ENCODE measurements at places on chromosomes 16 and 17.

DNA sequence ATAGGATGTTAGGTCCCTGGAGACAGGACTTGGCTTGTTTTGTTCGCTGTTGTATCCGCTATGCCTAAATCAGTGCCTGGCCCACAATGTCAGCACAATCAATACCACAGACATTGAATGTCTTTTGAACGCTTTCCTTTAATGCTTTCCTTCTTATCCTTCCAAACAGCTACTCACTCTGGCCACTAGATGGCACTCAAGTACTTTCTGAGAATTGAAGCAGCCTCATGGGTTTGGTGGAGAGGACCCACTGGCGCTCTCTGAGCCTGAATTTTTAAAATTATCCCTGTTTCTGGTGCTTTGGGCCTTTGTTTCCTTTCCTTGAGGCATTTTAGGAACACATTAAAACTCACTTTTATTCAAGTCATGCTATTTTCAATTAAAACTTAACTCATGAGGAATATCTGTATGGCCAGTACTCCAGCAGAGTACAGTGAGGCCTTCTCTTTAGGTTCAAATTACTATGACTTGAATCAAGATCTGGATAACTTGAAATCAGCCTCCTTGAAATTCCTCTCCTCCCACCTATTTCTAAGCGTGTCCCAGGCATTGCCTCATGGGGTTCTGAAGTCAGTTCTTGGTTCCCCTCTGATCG, 3.2 kb upstream of the NLRP1 start:
- no peak for DNase-seq

DNA sequence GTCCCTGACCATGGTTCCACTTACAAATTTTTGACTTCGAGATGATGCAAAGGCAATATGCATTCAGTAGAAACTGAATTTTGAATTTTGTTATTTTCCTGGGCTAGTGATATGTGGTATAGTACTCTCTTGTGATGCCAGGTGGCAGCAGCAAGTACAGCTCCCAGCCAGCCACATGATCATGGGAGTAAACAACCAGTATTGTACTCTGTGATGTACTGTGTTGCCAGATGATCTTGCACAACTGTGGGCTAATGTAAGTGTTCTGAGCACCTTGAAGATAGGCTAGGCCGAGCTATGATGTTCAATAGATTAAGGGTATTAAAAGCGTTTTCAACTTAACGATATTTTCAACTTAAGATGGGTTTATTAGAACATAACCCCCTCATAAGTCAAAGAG, 250.8 kb downstream of the STX8 start:
- DNase-seq = no peak

DNA sequence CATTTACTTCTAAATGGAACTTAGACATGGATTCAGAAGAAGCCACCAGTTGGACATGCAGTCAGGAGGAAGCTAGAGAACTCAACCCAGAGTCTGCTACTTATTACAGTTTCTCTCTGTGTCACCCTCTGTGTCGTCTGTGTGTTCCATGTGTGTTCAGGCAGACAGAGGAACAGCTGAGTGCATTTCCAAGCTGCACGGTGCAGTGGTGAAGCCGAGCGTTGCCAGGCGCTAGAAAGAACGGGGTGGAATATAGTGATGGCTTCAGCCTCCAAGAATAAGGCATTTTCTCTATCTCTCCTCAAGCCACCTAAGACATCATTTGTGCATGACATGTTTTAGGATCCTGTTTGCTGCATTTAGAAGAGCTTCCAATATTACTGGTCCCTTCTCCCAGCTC, 101.1 kb upstream of the CCL2 start:
- DNase-seq = no peak

- no peak for DNase-seq
Measured at GRCh38 chr16:22665048-22665797, 148.7 kb upstream of the HS3ST2 start.

- no peak for DNase-seq
Measured at GRCh38 chr16:69323415-69323814, 7.0 kb downstream of the PDF start.

GRCh38 chr16:27154705-27155521, 48.4 kb upstream of the KDM8 start:
- DNase-seq = peak; percentile 78

DNA sequence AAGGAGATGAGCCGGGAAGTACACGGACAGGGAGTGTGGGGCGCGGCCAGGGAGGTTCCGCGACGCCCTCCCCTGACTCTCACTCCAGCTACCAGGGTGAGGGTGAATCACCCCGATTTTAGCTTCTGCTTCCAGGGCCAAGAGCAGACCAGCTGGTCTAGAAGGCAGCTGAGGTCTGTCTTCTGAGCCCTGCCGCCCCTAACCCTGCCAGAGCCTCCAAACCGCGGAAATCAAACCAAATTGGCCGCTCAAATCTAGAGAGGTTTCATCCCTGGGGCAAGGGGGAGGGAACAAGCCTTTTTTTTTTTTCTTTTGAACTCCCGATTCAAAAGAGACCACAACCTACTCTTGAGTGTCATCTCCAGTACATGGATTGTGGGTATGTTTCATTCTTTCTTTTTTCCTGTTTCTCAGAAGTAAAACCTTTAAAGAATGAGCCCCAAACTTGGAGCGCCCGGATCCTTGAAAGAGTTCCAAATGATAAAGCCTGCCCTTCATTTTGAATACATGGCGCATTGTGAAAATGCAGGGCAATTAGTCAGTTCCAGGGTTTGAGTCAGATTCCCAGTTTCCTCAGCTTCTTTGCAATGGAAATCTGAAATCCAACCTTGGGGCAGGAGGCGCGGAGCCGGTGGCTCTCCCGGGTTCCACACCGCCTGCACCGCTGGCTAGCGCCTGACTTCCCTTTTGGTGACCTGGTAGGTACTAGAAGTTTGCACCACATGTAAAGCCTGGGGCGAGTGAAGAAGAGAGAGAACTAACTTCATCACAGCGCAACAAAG, 16.5 kb upstream of the ZFHX3 start:
- no peak for DNase-seq

DNA sequence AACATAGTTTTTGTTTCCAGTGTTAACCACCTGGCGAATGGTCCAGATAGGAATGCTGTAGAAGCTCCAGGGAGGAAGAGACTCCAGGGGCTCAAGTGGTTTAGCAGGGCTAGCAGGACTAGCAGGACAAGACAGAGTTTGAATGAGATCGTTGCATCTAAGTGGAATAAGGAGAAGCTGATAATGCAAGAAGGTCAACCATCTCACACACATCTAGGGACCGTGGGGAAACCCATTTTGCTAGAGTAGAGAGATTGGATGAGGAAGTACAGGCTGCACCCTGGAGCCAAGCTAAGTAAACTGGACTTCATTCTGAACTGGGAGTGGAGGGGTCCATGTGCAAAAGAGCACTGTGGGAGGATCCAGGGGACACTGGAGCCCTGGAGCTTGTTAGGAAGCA, 86.1 kb upstream of the HSBP1 start:
- DNase-seq = no peak

DNA sequence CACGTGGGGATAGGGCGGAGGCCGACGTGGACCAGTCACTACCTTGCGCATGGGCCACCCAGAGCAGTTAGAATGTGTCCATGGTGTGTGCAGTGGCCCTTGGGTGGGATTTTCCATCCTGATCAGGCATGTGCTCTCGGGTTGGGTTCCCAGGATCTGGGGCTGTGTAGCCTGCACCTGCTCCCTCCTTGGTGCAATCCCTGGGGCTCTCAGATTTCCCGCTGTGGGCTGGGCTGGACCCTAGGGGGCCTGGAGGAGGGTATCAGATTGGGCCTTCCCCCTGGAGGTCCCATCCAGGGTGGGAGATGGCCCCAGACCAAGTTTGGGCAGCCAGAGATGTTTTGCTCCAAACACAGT, 1.3 kb downstream of the SMTNL2 start:
- no peak for DNase-seq

GRCh38 chr16:53511084-53511402, 8.0 kb upstream of the AKTIP start:
- no peak for DNase-seq

DNA sequence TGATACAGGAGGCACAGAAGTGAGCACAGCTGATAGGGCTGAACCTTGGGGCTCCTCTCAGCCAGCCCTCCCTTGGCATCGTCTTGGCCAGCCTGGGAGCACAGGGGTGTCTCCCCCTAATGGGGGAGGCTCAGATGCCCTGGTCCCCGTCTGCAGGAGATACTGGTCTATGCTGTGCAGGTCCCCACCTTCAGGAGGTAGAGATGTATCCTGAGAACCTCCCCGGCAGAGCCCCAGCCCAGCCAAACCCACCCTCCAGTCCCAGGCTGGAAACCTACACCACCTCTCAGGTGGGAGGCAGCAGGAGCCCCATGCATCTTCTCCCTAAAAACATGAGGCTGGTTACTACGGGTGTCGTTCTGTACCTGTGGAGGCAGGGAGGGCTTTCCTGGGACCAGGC, 38.7 kb downstream of the ABCC6 start:
- DNase-seq = no peak

GRCh38 chr16:9441012-9441411, 349.6 kb downstream of the HAPSTR1 start:
- DNase-seq = no peak

DNA sequence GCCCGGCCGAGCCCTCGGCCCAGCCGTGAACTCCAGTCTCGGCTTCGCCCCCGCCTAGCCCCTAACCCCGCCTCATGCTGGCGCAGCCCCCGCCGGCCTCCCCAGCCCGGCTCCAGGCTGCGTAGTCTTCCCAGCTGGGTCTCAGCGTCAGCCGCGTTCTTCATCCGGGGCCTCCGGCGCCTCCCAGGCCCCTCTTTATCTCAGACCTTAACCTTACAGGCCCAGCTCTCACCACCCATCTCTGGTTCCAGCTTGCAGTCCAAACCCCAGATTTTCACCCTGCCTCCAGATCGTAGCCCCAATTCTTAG, at the start of gene PROCA1:
TSS of gene PROCA1 (minus strand) at position 166 of the 309 bp plus-strand sequence. CDS start 228 bp downstream, outside the sequence.
- no peak for DNase-seq

DNA sequence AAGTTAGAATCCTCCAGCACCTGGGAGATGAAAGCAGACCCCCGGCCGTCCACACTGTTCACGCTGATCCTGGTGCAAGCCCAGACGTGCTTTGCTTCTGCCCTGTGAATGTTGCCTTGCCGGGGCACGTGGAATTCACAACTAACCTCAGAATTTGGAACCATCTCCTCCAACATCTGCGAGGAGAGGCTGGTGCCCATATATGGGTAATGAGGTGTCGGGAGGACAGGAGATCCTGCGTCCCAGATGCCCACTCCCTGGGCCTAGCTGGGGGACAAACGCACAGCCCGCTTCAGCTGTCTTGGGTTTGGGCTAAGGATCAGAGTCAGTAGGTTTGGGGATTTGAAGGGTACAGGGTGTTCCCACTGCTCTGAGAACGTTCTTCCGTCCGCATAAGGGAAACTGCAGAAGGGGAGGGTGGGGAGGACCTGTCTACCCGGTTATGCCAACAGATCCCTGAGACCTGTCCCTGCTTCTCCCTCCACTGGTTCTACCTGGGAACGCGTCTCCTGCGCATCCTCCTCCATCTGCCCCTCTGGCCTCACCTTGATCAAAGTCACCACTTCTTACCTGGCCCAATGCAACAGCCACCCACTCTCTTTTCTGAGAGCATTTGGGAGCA, 14.1 kb downstream of the PPL start:
- DNase-seq = no peak

DNA sequence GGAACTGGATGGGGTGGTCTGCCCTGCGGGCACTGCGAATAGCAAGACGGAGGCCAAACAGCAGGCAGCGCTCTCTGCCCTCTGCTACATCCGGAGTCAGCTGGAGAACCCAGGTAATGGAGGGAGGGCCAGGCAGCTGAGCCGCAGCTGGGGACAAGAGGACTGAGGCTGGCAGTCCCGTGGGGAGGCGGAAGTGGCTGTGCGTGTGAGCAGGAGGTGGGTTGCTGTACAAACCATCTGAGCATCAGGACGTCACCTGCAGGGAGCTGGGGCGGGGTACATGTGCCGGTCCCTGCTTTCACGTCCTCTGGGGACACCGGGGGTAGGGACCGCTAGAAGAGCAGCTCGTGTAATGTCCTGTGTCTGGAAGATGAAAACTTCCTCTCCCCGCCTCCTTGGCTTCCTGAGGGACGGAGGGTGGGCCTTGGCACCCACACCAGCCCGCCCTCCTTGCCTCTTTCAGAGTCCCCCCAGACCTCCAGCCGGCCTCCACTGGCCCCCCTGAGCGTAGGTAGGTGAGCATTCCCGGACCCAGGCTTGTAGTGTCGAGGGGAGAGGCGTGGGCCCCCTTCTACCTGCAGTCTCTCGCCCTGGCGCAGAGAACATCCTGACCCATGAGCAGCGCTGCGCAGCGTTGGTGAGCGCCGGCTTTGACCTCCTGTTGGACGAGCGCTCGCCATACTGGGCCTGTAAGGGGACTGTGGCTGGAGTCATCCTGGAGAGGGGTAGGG, 3.7 kb downstream of the ADAD2 start:
- DNase-seq = peak; percentile 23

GRCh38 chr17:61465550-61466237, 13.5 kb downstream of the TBX4 start:
- no peak for DNase-seq

DNA sequence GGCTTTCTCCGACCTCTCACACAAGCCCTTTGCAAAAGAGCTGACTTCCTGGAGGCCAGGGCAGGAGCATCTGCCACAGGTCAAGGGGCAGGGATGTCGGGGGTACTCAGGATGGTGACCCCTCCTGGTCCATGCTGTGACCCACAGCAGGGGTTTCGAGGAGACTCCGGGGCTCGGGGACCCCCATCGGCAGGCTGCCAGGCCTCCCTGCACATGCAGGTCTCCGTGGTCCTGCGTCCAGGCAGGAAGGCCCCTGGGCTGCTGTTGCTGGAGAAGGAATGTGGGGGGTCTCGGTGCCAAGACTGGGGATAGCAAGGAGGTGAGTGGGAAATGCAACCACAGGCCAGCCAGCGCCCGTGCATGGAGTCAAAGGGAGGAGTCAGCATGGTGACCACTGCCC, 11.6 kb downstream of the NATD1 start:
- no peak for DNase-seq

- DNase-seq = no peak
Measured at GRCh38 chr17:83076938-83077337, 2.5 kb upstream of the METRNL start.

GRCh38 chr17:80327518-80327917, 66.9 kb downstream of the RNF213 start:
- no peak for DNase-seq

DNA sequence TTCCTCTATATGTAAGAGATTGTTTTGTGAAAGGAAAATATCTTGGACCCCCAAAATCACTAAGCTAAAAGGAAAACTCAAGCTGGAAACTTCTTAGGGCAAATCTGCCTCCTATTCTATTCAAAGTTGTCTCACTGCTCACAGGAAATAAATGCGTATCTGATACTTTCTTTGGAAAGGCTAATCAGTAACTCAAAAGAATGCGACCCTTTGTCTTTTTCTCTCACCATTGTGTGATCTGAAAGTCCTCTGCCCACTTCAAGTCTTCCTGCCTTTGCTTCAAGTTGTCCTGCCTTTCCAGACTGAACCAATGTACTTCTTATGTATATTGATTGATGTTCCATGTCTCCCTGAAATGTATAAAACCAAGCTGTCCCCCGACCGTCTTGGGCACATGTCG, 157.3 kb downstream of the KIF2B start:
- DNase-seq = no peak

- no peak for DNase-seq
Measured at GRCh38 chr16:87766485-87766797, 655 bp upstream of the KLHDC4 start.

- no peak for DNase-seq
Measured at GRCh38 chr16:11050944-11051343, 106.6 kb downstream of the CLEC16A start.

GRCh38 chr17:4856271-4856936, 23.3 kb downstream of the MINK1 start:
- DNase-seq = no peak
